SHP77 treated with DMSO at 0.1 percent for 48 hours (cell line): ENCODE measurements at places on chromosomes 5 and 9.

GRCh38 chr9:2727966-2728613 is 10.8 kb downstream of the KCNV2 start:
- DNase-seq: peak; percentile 2

DNA sequence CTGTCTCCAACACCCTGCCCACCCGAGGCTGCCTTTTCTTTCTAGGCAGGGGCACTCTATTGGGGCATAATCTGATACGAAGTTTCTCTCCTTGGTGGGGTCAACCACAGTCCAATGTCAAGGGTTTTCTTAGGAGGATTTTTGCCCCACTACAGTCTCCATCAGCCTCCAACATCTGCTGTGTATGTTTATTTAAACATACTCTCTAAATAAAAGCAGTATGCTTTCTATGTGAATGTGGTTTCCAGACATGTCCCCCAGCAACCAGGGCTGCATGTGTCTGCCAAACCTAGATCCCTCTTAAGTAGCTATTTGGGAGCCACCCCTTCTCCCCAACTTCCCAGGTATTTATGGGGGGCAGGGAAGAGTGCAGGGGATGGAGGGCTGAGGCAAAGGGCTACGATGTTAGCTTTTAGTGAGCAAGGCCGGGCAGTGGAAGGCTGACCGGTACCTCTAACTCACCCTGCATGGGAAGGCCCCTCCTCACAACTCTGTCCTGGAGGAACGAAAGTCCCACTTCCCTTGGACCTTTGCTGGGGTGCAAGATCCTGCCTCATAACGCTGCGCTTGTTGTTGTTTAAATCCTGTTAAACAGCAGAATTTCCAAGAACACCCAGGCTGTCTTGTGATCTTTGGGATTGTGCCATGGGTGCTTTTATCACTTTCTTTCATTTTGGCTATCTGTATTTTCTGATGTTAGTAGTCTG is 75.4 kb downstream of the NREP start:
- DNase-seq: no peak

- DNase-seq: peak; percentile 67
Measured at GRCh38 chr5:94849821-94850736, 231.6 kb downstream of the SLF1 start.

DNA sequence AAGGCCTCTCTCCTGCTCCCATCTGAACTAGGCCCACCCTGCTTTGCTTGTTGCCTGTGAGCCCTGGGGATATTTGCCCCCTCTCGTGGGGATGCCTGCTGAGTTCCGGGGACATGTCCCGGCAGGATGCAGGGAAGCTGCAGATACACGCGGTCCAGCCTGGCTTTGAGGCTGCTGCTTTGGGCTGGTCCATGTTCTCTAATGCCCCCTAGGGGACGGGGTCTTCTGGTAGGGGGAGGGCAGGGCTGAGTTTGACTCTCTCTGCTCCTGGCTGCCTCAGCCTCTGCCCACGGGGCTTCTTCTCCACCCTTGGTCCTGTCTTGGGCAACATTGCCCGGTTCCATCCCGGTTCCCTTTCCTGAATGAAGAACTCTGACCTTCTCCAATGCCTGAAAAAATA is 84.9 kb upstream of the ASS1 start:
- DNase-seq: no peak

- no peak for DNase-seq
Measured at GRCh38 chr9:129983891-129984290, 59.1 kb downstream of the FNBP1 start.

DNA sequence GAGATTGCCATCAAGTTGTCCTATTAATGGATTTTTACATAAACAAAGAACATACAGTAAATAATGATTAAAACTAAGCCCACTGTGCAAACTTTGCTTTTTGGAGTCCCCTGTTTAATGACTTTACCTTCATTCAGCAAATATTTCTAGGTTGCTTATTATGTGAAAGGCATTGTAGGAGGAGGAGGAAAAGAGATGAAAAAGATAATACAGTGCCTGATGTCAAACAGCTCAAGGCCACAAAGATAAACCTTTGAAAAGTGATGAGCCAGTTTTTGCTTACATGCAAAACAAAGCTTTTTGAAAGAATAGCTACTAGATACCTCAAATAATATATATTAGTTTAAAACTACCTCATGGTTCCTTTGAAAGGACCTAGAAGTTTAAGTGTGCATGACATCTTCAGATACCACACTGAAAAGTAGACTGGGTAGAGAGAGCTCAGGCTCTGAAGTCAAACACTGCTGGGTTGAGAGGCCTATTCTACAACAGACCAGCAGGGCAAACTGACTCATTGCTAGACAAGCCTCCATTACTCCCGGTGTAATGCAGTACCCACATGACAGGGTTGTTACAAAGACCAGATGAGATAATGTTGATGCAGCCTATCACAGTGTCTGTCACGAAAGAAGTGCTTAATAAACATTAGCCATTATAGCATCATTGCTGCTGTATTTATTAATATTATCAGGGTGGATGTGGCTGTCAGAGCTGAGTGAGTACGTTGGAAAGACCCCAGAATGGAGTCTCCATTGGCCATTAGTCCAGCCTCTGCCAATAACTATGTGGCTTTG is 11.8 kb downstream of the DEPDC1B start:
- DNase-seq: no peak

GRCh38 chr5:109900461-109900860 is 210.7 kb downstream of the MAN2A1 start:
- no peak for DNase-seq

DNA sequence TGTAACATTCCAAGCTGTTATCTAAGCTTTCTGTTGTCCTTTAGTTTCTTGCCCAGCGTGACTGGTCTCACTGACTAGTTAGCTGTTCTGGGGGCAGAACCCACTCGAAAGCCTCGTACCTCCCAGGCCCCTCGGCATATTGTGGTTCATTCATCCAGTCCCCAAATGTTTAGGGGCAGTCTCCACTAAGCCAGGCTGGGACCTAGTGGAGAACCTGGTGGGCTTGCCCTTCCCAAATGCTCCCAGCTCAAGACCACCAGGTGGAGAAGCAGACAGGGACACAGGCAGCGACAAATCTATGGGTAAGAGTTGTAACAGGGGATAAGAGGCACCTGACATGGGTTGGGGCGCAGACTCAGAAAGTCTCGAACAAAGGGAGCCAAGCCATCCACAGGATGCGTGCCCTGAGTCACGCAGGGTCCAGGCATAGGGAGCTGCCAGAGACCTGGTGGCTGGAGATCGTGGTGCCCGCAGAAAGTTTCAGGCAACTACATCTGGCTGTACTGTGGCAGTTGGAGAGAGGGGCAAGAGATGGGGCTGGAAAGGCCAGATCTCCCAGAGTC is 851 bp upstream of the EEIG1 start:
- no peak for DNase-seq

- no peak for DNase-seq
Measured at GRCh38 chr5:36763454-36763853, 113.1 kb upstream of the NIPBL start.

DNA sequence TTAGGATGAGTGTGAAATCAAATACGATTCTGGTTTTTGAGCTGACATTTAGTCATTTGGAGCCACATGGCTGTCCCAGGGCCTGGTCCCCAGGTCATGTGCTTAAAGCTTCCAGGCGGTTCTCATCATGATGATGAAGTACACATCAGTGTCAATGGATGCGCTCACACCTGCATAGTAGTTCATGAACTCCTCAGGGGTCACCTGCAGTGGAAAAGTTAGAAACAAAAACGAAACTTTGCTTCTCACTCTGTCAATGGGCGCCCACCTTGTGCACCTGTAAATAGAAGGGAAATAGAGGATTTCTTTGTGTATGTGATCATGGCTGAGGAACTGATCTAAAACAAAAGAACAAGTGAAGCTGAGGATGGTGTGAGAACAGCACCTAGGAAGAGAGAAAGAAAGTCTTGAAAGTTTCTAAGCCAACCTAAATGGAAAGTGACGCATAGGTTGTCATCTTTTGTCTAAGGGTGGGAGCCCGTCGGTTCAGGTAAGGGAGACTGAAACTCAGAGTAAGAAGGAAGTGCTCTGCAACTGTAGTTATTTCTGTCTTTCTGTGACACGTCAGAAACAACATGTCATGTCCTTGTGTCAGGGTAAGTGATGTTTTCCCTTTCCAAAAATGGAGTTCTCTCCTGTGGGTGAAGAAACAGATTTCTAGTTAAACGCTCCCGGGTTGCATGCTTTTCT is 33.8 kb downstream of the CAPSL start:
- DNase-seq: no peak

DNA sequence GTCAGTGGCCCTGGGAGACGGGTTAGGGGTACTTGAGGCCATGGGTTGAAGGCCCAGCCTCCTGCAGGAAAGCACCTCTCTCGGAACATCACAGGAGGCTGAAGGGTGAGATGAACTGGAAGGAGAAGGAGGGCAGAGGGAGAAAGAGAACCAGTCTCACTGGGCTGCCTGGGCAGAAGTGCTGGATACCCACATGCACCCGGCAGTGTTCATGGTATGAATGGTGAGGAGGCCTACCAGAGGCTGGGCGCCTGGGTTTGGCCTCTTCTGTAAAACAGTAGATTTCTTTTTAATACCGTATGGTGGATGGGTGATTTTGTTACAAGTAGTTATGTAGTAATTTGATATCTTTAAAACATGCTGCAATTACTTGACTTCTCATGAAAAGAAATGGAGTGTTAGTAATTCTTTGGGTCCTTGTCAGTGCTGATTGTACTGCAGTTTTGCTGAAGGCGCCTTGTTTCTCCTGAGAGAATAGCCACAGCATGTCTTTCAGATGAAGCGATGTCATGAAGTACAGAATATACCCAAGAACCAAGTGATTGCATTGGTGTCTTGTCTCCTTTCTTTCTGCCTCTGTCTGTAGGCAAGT is 258.6 kb downstream of the FANCC start:
- DNase-seq: no peak
